ENCODE measurements at places on chromosomes 6 and 20.

DNA sequence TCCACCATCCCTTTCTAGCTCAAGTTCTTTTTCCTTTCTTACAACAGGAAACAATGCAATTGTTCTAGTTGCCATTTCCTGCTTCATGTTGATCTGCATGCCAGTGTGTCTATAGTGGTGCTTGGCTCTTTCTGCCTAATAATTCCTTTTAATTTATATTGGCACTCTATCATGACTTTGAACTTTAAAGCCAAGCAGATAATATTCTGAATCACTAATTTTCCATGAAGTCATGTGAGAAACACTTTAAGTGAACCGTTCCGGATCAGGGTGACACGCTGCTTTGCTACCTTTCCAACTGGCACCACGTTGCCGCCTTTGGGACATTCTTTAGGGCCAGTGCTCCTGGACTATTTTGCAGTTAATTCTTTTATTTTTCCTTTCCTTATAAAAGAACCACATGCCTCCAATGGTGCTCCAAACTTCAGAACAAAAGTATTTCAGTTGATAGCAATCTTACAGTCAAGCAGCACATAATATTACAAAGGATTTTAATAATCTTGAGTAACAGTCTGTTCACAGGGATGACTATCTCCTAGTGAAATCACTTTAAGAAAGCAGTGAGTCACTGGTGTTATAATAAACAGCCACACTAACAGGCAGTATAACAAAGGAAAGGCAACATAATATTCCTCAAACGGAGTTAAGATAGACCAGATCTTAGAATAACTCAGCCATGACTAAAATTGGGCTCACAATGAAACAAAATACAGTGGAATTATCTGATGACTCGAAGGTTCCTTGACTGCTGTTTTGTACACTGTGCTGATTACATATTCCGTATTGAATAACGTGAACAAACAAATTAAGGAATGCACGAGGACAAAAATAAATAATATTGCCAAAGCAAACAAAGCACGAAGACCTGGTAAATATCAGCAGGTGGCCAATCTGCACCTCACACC lies 19.0 kb upstream of the BLOC1S5 start:
- peak; percentile 49 for DNase-seq

- DNase-seq, result no peak
These were observed 713.4 kb downstream of the CD109 start for GRCh38 chr6:74409447-74409846.

DNA sequence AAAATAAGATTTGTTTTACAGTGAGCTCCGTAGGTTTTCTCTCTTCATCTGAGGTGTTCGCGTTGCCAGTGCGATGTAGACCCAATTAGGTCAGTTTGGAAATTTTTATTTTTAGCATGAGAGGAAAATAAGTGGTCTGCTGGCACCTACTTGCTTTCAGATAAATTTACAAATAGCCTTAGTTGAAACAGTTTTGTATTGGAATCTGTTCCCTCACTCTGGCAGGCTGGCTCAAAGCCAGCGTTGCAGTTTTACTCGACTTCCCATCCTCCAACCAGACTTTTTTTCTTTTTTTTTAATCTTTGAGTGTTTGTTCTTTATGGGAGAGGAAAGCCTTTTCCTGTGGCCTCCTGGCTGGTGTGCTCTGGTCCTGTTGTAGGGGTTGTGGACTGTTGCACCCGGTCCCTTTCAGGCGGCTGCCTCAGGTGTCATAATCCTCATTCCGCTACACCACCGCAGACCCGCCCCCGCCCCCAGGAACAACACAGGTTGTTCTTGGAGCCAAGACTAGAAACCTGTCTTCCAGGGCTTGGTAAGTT lies 46.7 kb downstream of the TIAM2 start:
- no peak for DNase-seq

- DNase-seq, result no peak
These were observed 214.4 kb downstream of the PTPRK start for GRCh38 chr6:128305976-128306375.

- DNase-seq, result no peak
These were observed 882 bp upstream of the FAM184A start for GRCh38 chr6:119079283-119079809.

DNA sequence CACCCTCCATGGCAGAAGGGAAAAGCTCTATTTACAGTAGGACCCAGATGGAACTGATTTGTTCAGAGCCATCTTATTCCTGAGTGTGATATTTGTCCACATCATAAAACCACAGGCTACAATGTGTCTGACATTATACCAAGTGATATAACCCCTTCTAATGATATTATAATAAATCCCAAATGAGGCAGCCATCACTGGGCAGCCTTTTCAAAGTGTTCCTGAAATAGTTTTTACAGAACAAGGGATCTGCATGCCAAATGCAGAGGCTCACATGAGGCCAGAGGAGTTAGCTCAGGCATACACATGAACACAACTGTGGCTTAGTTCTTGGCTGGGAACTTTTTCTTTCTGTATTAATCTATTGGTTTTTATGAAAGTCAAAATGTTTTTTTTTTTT lies 207.7 kb downstream of the MAFB start:
- no peak for DNase-seq

- DNase-seq, result no peak
These were observed 225.1 kb downstream of the ERMARD start for GRCh38 chr6:169976301-169977081.

GRCh38 chr6:167141667-167142432 lies 15.9 kb downstream of the GPR31 start:
- peak; percentile 34 for DNase-seq

DNA sequence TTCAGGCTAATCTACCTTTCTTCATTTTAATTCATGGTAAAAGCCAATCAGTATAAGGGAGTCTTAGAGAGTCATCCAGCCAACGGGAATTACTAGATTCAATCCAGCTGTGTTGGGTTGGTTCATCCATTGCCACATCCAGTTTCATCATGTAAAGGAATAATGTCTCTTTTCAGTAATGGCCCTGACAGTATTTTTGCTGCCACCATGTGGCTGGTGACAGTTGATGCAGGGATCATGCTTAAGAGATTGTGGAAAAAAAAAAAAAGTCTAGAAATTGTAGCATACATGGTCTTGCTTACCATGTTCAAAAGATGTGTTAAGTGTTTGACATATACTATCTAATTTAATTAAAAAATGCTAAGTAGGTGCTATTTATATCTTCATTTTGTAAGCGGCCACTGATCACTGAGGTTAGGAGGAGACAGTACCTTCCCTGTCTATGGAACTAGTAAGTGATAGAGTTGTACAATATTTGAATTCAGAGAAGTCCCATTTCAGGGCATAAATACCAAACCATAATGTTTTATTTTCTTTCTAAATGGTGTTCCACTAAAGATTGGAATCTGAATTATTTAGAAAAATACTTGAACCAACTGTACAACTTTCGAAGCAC lies 135.9 kb downstream of the KHDRBS2 start:
- DNase-seq, result peak; percentile 66

DNA sequence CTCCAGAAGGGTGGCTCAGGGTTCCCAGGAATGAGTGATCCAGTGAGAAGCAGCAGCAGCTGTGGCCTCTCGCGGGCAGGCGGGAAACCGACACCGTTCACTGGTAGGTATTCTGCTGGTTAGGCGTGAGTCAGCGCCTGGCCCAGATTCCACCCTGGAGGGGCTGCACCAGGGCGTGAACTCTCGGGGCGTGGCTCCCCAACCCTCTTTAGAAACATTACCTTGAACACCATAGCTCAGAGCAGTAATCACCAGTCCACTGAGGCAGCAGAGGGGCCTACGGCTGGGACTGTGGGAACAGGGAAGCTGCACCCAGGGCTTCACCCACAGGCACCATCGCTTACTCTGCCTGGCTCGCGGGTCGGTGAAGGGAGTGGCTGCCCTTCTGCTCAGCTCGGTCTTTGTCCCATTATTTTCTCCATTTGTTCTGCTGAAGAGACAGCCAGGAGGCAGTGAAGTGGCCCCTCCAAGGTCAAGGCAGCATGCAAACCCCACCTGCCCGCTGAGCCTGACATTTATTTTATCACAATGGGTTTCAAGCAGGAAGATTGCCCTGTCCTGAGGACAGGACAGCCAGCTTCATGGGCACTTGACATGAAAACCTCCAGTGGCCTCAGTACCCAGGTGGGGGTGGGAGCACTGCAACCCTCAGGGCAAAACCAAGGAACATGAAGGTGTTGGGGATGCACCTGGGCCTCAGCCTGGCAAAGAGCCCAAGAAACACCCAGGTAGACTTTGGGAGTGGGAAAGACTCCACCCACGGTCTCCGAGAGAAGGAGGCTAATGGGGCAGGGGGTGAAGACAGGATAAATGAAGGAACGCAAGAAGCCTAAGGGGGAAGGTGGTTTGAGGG lies 51.0 kb upstream of the CD93 start:
- DNase-seq, result no peak

DNA sequence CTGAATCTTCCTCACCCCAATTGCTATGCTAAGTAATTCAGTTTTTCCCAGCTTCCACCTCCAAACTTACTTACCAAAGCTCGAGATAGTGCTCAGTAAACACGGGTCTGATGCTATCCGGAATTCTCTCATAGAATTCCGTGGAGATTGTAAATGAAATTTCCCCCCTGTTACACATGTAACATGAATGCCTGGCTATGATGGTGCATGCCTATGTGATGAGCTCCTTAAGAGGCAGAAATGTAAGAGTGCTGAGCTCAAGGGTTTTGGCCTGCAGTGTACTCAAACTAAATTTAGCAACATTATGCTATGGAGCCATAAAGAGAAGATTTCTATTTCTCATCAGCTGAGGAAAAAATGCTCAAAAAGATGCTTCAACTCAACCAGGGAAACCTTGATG lies 133.4 kb upstream of the FUT9 start:
- DNase-seq, result no peak

- DNase-seq, result no peak
These were observed 8.1 kb upstream of the HEY2 start for GRCh38 chr6:125741336-125741735.

- peak; percentile 20 for DNase-seq
These were observed 136.3 kb downstream of the MRPL14 start for GRCh38 chr6:43990627-43991619.

DNA sequence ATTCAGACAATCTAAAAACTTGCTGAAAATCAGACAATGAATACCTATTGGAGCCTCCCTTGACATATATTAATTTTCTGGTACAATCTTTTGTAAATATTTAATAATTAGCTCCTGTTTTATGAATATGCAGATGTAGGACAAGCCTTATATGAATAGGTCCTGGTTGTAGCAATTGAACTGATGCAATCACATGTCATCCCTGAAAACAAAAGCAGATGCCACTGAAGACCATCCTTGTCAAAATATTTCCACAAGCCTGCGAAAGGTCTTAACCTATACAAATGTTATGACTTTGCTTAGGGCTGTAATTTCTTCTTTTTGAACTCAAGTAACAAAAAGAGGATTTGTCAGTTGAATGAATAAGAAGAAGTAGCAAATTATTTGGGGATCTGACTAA lies 722.1 kb downstream of the EYS start:
- no peak for DNase-seq

GRCh38 chr6:34517966-34518365 lies 38.2 kb downstream of the SPDEF start:
- no peak for DNase-seq

DNA sequence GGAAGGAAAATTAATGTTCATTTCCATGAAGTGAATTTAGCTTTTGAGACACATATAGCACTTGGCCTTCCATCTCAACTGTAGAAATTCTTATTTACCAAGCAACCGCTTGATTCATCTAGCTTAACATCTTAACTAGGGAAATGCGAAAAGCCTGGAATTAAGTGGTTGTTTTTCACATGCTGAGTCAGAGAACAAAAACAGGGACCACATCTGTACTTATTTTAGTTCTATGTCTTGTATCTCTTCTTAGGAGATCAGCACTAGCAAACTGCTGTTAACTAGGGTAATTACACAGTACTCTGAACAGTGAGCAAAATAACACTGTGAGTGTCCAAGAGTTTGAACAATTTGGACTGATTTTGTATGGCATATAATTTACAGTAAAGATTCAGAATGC lies 590.9 kb upstream of the NRSN1 start:
- no peak for DNase-seq

DNA sequence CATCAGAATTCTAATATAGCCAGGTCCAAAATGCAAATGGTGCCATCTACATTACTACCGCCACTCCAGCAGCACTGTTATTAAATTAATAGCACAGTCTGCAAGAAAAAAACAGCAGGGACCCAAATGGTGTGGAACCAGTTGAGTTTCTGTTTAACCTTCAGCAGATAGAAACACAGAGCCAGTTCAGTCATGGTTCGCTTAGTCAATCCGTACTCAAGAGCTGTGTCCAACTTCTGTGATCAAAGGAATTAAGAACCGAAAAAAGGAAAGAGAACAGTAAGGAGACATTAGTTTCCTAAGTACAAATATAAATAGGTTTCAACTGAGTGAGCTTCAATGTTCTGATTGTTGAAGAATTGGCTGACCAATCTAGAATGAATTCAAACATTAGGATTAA lies 107.7 kb downstream of the TRDN start:
- DNase-seq, result no peak

GRCh38 chr6:17389274-17389847 lies 4.0 kb upstream of the CAP2 start:
- DNase-seq, result no peak

GRCh38 chr20:21398109-21399004 lies 1.0 kb upstream of the NKX2-4 start:
- DNase-seq, result no peak

GRCh38 chr6:80922916-80923455 lies 816.5 kb downstream of the BCKDHB start:
- DNase-seq, result no peak

- no peak for DNase-seq
These were observed 195.2 kb upstream of the CDH4 start for GRCh38 chr20:61056627-61057442.

DNA sequence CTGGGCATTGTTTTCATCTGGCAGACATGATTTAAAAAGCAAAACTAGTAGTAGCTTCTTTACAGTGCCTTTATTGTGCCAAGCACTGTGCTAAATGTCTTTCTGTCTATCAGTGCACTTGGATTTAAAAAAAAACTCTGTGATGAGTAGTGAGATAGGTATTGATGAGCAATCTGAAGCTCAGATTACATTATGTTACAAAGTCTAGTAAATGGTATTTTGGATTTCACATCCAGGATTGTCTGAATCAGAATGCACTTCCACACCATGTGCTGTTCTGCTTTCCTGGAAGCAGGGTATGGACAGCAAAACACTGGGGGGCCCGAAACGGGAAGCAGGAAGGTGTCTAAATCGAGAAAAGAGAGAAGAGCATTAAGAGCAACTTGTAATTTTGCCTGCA lies 103.4 kb upstream of the CCN2 start:
- DNase-seq, result no peak

- DNase-seq, result no peak
These were observed 51.7 kb downstream of the SLC26A8 start for GRCh38 chr6:35972471-35973367.

GRCh38 chr6:336159-337114 lies 44.1 kb downstream of the DUSP22 start:
- no peak for DNase-seq

GRCh38 chr6:89951574-89952104 lies 57.4 kb downstream of the GJA10 start:
- peak; percentile 78 for DNase-seq

- DNase-seq, result no peak
These were observed 56.3 kb downstream of the HLA-DPB1 start for GRCh38 chr6:33132081-33132524.

GRCh38 chr20:20490673-20491072 lies 122.8 kb downstream of the INSM1 start:
- no peak for DNase-seq

GRCh38 chr6:165616116-165616515 lies 46.9 kb downstream of the PDE10A start:
- DNase-seq, result no peak

GRCh38 chr6:34226731-34227586 lies 9.7 kb upstream of the HMGA1 start:
- DNase-seq, result no peak

Data from NCI-H2081 (cell line).